HS-27A (cell line): ENCODE measurements at places on chromosomes 7 and 10.

- DNase-seq: no peak
Observed at GRCh38 chr10:118300320-118300719, 41.8 kb downstream of the FAM204A start.

DNA sequence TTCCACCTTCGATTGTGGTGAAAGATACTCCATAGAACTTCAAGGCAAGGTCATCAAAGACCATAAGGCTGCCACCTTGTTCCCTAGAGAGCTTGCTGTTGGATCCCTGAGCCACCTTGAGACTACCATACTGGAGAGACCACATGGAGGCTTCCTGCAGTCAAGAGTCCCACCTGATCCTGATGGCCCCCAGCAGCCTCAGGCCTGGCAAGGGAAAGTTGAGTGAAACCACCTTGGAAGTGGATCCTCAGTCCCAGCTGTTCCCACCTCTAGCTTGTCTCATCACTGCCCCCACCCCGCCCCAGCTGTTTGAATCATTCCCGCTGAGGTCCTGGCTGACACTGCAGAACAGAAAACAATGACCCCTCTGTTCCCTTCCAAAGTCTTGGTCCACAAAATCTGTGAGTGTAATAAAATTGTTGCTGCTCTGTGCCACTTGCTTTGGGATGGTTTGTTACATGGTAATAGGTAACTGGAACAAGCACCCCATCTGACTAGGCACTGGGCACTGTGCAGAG is 32.0 kb downstream of the PRLHR start:
- no peak for DNase-seq

GRCh38 chr10:133260895-133261725 is 15.6 kb downstream of the ADAM8 start:
- no peak for DNase-seq

- DNase-seq: no peak
Observed at GRCh38 chr7:157846271-157846670, 509.5 kb downstream of the DNAJB6 start.

GRCh38 chr10:78378192-78378591 is 344.5 kb downstream of the RPS24 start:
- no peak for DNase-seq

- DNase-seq: no peak
Observed at GRCh38 chr10:78551184-78552005, 517.4 kb upstream of the ZMIZ1 start.

DNA sequence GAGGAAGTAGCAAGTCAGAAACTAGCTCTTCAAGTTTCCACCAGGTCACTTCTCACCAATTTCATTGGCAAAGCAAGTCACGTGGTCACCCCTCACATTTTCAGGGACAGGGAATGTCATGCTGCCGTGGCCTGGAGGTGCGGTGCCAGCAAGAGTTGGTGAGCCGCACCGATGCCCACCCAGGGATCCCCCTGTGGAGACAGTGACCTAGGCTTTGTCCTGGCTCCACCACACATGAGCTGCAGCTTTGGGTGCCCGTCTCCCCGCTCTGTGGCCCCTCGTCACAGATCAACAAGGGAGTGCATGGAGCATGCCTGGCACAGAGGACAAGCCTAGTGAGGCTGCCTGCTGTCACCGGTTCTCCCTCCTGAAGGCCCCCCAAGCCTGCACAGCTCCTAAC is 226.7 kb upstream of the PPP2R2D start:
- DNase-seq: no peak
